Osteoblast (primary cell): ENCODE measurements at places on chromosomes 1 and 21.
A peak's percentile ranks its signal among the peaks of the same experiment; 100 is the strongest.

- no peak for DNase-seq
Observed at GRCh38 chr1:98405581-98406074, 255.9 kb upstream of the SNX7 start.

DNA sequence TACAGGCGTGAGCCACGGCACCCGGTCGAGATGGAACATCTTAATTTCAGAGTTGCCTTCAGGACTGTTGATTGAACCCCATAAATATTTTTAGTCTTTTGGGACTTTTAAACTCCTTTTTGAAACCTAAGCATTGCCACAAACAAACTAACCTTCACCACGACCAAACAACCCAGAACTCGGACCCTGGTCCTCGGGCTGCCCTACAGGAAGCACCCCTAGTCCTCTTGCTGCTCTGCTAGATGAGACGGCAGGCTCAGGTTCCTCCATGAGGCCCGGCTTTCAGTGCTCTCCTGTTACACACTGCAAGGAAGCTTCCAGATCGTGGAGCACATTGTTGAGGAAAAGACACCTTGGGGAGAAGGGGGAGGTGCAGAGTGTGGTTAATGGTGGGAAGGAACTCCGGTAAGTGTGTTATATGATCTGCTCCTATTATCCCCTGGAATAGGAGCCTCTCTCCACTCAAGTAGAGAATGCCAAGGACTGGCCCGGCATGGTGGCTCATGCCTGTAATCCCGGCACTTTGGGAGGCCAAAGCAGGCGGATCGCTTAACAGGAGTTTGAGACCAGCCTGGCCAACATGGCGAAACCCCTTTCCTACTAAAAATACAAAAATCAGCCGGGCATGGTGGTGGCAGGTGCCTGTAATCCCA lies 5.7 kb downstream of the EPHX1 start:
- no peak for DNase-seq

DNA sequence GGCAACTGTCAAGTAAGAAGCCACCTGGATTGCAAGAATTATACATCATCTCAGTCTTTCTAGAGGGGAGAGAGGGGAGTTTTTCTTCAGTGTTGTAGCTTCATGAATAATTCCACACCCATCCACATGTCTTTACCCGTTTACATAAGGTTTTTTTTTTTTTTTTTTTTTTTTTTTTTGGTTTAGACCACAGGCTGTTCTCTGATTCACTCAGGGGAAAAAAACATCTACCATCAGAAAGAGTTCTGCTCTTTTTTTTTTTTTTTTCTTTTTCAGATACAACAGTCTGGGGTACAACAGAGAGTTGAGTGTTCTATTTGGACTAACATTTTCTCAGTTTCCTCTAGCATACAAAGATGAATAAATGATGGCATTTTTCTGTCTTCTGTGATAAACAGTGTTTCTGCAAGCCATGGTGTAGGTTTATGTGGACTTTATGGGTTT lies 4.9 kb upstream of the KIF14 start:
- DNase-seq = peak; percentile 52

DNA sequence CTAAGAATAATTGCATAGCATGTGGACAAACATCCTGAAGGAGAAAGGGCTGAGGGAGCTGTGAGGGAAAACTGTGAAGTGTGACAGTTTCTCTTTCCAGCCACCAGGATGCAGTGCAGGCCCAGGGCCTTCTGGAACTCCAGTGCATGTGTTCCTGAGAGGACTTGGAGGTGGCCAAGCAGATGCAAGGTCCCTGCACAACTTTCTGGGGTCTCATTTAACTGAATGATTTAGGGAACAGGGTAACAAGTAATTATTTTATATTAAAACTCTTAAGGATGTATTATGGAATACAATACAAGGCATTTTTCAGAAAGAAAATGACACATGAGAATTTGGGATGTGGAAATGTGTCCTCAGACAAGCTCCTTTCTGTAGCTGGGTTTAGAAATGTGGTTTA lies 61.2 kb upstream of the MCOLN3 start:
- DNase-seq = peak; percentile 93

DNA sequence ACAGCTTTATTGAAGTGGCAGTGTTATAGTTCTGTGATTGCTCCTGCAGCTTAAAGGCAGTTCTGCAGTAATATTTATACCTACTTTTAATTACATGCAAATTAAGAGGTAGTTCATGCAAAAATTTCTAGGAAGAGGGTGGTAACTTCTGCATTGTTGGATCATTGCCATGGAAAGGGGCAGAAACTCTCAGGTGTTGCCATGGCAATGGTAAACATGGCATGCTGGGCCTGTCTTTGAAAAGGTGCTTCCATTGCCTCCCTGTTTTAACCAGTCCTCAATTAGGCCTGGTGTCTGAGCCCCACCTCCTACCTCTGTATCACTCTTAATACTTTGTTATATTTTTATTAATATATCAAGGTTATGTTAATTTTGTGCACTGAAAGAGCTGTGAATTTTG lies 104.7 kb downstream of the DISC1 start:
- DNase-seq = no peak

GRCh38 chr21:36694031-36694515 lies 4.8 kb upstream of the SIM2 start:
- DNase-seq = peak; percentile 73

DNA sequence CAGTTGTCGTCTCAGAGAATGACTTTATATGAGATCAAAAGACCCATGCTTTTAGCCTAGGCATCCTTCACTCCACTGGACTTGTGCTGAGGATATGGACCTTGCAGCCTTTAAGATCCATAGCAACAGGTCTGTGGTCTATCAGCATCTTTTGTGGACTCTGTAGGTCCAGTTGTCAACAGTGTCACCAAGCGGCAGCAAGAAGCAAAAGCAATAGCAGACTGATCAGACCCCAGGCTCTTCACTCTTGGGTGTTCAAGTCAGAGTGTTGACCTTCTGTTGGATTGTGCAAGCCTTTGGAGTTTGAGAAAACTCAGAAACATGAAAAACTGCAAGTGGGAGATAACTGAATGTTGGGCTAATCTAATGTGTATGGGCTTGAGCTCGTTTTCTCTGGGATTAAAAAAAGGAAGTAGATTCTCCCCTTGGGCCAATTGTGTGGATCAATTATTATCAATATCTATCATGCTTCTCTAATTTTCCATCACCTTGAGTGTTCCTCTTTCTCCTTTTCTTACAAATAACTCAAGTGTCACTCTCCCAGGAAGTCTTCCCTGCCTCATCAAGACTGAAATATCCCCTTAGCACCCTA lies 144.2 kb downstream of the LYPLAL1 start:
- DNase-seq = no peak

- no peak for DNase-seq
Observed at GRCh38 chr21:16037421-16037955, 307.7 kb downstream of the USP25 start.

DNA sequence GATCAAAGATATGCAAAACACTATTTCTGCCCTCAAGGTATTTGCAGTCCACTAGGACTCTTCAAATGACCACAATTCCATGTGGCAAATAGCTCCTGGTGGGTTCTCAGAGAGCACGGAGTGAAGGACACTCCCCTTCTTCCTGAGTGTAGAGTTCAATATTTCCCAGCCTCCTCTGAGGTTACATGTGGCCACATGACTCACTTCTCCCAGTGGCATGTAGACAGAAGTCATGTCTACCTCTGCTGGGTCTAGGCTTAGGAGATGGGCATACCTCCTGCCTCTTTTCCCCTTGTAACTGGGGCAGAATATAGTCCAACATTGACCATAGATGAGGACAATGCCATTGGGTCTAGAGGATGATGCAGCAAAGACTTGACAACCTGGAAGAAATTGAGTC lies 191.4 kb downstream of the MIS18A start:
- no peak for DNase-seq

GRCh38 chr1:209835782-209836298 lies 8.1 kb downstream of the UTP25 start:
- no peak for DNase-seq

- no peak for DNase-seq
Observed at GRCh38 chr1:107593501-107594209, 371.3 kb downstream of the VAV3 start.

DNA sequence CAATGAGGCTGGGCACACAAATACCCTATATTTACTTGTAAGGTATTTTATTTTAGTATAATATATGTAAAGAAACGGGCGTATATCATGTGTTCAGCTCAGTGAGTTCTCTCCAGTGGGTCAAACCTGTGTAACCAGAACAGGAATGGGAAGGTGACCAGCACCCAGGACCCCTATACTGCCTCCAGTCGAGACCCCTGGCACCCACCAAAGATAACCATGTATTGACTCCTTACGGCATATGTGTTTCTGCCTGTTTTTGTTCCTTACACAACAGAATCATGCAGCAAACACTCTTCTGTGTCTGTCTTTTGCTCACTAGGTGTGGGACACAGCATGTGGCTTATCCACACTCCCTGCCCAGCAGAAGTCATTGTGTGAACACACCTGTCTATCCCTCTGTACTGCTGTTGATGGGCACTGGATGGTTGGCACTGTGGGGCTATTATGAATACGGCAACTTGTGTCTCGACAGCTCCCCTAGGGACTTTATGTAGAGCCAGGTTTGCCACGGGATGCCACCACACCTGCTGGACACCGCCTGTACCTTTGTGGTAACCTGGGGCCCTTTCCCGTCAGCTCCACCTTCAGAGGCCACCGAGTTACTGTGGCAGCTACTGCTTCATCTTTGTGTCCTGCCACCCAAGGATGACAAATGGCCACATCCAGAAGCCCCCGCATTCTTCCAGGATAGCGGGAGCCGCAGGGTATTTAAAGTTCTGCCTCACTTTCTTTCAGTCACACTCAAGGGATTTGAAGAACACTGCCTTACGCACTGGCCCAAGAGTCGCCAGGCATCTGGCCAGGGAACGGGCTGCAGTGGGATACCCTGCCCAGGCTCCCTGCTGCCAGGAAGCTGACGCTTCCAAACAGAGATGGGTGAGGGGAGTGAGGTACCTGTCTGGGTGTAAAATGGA lies 23.5 kb upstream of the C2CD2 start:
- peak; percentile 59 for DNase-seq

DNA sequence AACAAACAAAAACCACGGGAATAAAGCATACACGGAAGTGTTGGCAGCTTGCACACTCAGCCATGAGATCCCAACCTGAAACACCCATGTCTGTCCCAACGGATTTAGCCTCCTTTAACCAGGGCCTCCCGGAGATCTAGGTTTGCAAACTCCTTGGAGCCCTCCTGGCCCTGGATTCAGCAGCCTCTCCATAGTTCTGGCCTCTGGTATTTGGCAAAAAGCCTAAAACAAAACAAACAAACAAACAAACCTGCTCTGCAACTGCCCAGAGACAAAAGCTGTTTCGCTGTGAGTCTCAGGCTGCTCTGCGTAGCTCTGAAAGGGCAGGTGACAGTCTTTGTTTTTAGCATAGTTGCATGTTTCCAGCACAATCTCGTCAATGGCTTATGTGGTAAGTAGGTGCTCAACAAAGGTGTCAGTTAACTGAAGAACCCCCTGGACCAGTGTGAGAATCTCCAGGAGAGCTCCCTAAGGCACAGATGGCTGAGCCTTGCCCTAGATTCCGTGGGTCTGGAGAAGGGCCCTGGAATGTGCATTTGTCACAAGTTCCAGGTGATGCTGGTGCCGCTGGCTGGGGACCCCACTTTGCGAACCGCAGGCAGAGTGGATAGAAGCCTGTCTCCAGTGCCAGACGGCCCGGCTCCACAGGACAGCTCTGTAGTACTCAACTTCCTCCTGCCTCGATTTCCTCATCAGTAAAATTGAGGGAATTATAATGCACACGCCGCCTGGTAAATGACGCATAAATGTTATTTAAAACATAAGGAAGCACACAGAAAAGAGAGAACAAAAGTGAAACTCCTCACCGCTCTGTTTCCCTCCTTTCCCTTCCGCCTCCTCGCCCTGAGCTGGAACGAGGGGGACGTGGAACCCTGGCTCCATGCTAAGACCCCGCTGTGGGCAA lies 86.2 kb downstream of the RIPK4 start:
- no peak for DNase-seq

- no peak for DNase-seq
Observed at GRCh38 chr1:24468685-24469316, 33.8 kb upstream of the RCAN3 start.

- DNase-seq = no peak
Observed at GRCh38 chr21:25700741-25701140, 34.0 kb downstream of the ATP5PF start.

- no peak for DNase-seq
Observed at GRCh38 chr1:82373710-82374109, 573.0 kb downstream of the ADGRL2 start.

GRCh38 chr21:34956416-34957316 lies 92.4 kb downstream of the RUNX1 start:
- DNase-seq = no peak

- DNase-seq = no peak
Observed at GRCh38 chr1:198494658-198495103, 45.8 kb downstream of the ATP6V1G3 start.

DNA sequence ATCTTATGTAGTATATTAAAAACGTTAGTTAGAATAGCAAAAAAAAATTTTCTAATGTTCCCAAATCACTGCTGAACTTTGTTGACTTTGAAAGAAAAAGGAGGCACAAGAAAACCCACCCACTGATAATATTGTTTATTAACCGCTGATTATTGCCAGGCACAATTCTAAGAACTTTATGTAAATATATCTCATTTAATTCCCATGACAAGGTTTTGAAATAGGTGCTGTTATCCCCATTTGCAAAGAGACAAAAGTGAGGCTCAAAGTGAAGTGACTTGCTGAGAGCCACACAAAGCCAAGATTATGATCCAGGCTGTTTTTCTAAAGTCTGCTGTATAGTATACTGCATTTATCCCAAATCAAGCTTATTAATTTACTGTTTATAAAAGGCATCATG lies 56.4 kb downstream of the SASS6 start:
- DNase-seq = no peak

DNA sequence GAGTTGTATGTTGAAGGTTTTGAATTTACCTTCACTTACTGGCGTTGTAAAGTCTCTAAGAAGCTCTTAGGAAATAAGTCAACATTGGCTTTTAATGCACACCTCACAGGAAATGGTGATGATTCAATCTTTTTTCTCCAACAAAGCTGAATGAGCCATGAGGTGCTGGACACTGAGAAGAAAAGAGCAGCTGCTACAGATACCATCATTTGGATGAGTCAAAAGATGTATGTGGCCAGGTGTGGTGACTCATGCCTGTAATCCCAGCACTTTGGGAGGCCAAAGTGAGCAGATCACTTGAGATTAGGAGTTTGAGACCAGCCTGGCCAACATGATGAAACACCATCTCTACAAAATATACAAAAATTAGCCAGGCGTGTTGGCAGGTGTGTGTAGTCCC lies 3.3 kb upstream of the IL23R start:
- DNase-seq = no peak
